ENCODE measurements at places on chromosomes 5 and 9. TPM values are rescaled to one million over a fixed set of nuclear protein-coding genes. Genes with fewer than 3 reads are reported as not detected.

GRCh38 chr5:124436294-124436693 is 310.1 kb downstream of the ZNF608 start:
- no peak for DNase-seq

GRCh38 chr5:77853353-77853907 is 77.3 kb upstream of the TBCA start:
- DNase-seq = no peak

The SV2C gene
- total RNA-seq = 0.06 TPM

- no peak for DNase-seq
Measured at GRCh38 chr5:172361566-172362238, 78.1 kb upstream of the UBTD2 start.

The ANKRD31 gene
- total RNA-seq = 0.74 TPM

DNA sequence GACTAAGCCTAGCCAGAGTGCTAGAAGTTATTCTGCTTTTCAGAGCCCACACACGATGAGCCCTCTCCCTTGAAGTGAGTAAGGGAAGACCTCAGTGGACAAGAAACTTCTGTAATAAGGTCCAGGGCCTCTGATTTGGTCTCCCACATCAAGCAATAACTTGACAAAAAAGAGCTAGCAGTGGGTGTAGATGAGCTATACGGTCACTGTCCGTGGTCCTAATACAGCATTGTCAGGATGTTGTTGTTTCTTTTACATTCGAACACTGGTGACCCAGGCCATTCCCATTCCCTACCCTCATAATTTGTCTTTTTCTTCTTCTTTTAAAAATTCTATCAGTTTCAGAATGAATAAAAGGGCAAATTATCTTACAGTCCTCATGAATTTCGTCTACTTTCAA is 5.2 kb downstream of the PCSK1 start:
- DNase-seq = peak; percentile 53

The WDR70 gene
- total RNA-seq = 46.2 TPM

GRCh38 chr9:27503623-27504022 is 20.5 kb upstream of the IFNK start:
- no peak for DNase-seq

DNA sequence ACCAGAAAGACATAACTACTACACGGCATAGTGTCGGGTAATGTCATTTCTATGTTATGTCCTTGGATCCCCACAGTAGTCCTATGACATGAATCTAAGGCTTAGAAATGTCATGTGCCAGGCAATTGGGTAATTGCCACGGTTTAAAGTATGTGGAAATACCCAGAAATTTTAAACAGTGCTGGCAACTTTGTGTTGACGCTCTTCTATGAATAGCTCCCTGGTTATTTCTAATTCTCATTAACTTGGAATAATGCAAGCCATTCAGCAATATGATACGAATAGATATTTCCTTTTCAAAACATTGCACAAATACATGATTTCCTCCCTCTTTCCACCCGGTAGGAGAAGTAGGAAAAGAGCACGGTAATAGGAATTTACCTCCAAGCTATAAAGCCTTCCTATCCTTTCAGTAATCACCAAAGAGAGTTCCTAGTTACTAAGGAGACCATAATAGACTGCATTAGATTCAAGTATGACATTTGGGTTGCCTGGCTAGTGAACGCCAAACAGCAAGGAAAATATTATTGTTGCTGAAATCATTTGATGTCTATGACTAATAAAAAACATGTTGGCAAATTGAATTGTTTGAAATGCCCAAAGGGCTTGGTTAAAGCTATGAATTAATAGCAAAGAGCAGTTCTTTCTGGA is 168.4 kb downstream of the CCDC192 start:
- no peak for DNase-seq

The INVS gene
- total RNA-seq = 29.2 TPM

- no peak for DNase-seq
Measured at GRCh38 chr9:33927694-33928093, 110.7 kb downstream of the UBE2R2 start.

The ARL10 gene
- 16.6 TPM for total RNA-seq

- no peak for DNase-seq
Measured at GRCh38 chr9:130627896-130628792, 36.2 kb upstream of the PRDM12 start.

The ZFP37 gene
- total RNA-seq = 14.1 TPM

Data from neural progenitor cell (in vitro differentiated cells).